ENCODE measurements at places on chromosomes 6 and 20.

DNA sequence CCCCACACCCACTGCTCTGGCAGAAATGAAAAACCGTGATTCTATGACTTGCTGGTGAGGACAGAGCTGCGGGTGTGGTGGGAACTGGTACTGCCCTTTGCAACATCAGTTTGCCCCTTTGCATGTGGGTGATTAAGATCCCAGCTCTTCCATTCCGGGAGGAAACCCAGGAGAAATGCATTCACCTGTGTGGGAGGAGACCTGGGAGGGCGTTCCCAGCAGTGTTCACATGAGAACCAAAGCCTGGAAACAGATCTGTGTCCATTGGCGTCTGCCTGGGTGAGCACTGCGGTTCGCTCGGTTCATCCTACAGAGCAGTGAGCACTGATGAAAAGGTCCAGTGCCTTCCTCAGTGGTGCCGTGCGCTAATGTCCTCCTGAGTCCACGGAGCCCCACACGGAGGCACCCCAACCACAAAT lies 89.7 kb downstream of the SMOC2 start:
- DNase-seq: no peak

GRCh38 chr6:19150307-19150706 lies 686.9 kb upstream of the ID4 start:
- DNase-seq: no peak

DNA sequence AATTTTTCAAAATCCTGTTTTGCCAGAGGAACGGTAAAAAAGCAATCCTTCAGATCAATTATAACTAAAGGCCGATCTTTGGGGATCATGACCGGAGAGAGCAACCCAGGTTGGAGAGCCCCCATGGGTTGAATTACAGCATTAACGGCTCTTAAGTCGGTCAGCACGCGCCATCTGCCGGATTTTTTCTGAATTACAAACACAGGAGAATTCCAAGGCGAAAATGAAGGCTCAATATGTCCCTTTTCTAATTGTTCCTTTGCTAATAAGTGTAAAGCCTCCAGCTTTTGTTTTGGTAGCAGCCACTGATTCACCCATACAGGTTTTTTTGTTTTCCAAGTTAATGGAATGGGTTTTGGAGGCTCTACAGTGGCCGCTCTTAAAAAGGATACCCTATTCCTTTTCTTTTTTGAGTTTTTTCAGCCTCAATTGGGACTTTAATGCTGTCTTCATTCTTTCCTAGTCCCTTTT lies 16.9 kb upstream of the PTCRA start:
- peak; percentile 61 for DNase-seq

GRCh38 chr6:74879234-74879633 lies 326.6 kb downstream of the COL12A1 start:
- no peak for DNase-seq

DNA sequence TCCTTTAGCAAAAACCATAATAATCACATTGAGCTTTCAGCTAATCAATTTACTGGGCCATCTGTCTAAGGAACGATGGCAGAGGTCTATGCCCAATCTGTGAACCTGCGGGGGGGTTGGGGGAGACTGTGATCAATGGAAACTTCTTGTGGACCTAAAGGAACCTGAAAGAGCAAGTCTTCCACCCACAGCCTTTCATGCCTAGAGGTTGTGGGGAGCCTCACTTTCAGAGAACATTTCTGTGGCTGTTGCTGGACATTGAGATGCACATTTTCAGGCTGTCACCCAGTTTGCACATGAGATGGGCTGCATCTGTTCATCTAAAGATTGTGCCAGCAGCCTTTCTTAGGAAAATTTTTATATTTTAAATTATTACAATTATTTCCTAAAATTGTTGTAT lies 310.0 kb upstream of the SPTLC3 start:
- no peak for DNase-seq

DNA sequence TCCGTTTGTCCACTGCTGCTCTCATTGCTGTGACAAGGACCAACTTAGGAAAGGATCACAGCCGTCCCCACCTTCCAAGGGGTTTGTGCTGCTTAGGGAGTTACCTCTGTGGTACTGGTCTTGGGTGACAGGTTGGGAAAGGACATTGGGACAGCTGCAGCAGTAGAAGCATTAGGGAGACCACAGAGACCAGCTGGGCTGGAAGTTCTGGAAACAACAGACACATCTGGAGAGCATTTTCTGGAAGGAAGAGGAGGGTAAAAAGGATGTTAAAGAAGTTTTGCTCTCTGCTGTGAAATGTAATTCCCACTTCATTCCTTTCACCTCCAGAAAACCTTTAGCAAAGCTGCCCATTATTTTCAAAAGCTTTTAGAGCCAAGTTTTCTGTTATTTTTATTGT lies 304.2 kb downstream of the LRFN2 start:
- DNase-seq: no peak

DNA sequence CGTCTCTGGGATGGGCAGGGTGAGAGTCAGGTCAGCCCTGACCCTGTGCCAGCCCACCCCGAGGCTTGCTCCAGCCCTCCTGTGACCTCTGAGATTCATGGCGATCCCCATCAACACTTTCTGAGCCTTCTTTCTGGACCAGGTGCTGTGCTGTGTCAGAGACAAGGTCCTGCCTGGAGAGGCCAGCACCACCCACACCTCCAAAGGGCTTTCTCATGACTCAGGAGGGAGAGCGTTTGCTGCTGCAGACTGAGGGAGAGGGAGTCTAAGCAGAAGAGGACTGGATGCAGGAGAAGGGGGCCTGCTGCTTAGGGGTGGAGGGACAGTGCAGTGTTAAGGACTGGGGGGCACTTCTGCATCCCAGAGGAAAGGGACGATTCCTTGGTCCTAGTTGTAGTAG lies 193.5 kb downstream of the LRFN2 start:
- DNase-seq: no peak

- DNase-seq: no peak
Measured at GRCh38 chr6:45813943-45814342, 201.7 kb downstream of the CLIC5 start.

GRCh38 chr6:14276667-14277404 lies 159.3 kb downstream of the CD83 start:
- peak; percentile 32 for DNase-seq

DNA sequence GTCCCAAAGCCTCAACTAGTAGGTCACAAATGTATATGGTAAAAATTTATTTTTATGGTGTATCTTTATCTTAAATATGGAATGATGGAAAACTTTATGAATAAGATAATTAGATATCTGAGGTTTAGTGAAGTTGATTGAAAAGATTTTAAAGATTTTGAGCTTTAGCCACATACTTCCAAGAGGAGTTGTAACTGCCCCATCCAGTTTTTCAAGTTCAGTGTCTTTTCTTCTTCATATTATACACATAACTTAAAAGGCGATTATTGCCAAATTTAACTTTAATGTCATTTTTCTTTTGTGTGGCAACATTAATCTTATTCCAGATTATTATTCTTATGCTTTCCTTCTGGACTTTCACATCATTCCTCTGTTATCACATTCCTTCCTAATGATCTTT lies 266.4 kb downstream of the TINAG start:
- no peak for DNase-seq

GRCh38 chr6:106525107-106525881 lies 104.0 kb downstream of the RTN4IP1 start:
- no peak for DNase-seq

DNA sequence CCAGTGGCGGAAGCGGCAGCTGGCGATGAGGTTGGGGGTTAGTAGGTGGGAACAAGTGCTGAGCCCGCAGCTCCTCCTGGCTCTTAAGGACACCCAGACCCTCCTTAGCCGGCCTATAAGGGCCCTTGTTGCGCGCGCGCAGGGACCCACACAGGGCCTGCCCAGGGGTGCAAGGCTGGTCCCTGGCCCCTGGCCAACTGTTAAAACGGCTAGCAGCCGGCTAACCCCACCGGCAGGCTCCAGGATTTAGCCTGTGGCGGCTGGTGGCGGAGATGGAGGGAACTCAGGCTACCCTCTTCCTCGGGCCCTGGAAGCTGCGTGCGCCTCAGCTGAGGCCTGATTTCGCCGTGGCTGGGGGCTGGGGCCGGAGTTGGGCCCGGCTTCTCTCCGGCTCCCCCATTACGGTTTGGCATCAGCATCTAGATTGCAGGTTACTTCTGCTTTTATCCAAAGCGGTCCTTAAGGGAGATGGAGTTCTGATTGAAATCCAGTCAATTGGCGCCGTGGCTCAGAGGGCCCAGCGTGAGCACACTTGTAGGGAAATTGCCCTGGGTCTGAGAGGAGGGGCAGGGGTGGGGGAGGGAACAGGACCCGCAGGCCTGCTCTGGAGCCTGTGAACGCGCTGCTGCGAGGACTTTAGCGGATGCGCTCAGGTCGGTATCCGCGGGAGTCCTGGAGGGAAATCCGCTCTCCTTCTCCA lies 36.9 kb upstream of the CCDC167 start:
- no peak for DNase-seq
